ENCODE measurements at places on chromosomes 2 and 18. TPM values are rescaled to one million over a fixed set of nuclear protein-coding genes. Genes with fewer than 3 reads are reported as not detected.

DNA sequence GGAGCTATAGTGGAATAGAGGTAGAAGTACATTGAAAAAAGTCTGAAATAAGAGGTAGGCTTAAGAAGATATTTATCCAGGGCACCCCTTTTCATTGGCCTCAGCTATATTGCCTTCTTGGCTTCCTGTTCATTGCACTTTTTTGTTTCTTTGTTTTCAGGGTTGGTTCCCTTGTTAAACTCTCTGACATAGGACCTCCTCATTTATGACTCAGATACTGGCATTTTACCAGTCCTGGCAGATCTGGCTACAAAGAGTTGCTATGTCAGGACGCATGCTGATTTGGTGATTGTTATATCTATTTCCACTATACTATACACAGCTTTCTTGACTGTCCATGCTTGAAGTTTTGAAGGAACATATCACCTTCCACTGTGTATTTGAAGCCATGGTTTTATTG, 60.0 kb downstream of the GCA start:
- DNase-seq, result no peak

GRCh38 chr18:35458677-35459441, 38.9 kb downstream of the INO80C start:
- no peak for DNase-seq

GRCh38 chr18:48428475-48429177, 19.4 kb upstream of the ZBTB7C start:
- DNase-seq, result no peak

DNA sequence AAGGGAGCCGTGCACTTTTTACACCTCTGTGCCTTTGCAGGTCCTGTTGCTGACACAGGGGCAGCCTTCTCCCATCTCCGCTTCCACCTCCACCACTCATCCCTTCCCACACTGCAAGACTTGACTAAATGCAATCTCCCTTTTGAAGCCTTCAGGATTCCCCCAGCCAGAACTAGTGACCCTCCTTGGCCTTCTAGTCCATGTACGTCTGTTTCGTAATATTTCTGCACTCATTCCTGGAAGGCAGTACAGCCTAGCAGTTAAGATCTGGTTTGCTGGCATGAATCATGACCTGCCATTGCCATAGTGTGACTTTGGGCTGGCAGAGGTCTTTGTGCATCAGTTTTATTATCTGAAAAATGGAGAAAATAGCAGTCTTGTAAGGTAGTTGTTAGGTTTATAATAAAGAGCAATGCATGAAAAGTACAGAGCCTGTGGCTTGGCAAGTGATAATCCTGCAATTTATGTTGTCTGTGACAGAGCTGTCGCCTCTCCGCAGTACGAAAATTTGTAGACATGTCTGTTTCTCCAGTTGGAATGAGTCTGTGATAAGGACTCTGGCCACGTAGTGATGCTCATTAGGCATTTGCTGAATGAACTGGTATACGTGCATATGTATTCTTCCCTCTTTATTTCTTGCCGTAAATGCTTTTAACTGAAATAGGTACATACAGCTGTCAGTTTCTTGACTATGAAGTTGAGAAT, 36.7 kb downstream of the NCK2 start:
- no peak for DNase-seq

MYO5B gene
- total RNA-seq, result 9.8 TPM

DNA sequence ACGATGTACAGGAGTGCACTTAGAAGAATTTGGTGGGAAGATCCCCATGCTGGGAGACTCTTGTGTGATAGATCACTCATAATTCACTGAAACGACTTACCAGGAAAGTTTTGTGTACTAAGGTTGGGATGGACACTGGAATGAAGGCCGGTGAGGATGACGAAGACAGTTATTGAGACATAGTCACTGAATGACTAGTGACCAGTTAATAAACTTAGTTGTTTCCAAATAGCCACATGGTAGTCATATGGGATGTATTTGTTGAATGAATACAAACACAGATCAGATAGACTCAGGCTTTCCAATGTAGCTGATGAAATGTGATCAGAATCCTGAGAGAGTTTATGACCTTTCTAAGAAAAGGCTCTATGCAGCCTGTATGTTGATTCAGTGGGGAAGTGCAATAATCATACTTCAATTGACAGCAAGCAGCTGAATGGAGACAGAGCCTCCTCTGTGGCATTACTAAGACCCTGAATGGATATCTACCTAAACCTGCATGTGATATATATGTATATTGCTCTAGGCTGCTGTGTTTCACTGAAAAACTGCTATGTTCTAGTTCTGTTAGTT, 20.4 kb downstream of the GDF7 start:
- no peak for DNase-seq

DNA sequence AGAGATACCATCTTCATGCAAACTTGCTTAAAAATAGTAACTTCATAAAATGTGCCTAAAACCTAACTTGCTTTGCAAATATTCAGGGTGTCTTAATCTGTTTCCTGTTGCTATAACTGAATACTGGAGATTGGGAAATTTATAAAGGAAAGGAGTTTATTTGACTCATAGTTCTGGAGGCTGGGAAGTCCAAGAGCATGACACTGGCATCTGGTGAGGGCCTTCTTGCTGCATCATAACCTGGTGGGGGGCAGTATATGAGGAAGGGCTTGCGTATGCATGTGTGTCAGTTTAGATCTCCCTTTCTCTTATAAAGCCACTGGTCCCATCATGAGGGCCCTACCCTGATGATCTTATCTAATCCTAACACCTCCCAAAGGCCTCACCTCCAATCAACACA, 166.5 kb downstream of the LPIN1 start:
- DNase-seq, result no peak

GRCh38 chr2:75336451-75336850, 137.1 kb upstream of the TACR1 start:
- no peak for DNase-seq

RAB17 gene
- total RNA-seq, result 0.41 TPM

ZSWIM2 gene
- total RNA-seq, result 0.41 TPM

DNA sequence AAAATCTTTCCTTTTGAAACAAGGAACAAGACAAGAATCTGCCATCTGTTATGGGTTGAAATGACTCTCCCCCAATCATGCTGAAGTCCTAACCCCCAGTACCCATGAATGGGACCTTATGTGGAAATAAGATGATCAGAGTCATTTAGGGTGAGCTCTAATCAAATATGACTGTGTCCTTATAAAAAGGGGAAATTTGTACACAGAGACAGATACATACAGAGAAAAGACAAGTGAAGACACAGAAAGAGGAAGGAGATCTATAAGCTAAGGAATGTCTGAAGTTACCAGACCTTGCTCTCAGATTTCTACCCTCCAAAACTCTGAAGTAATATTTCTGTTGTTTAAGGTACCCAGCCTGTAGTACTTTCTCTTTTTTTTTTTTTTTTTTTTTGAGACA, 15.7 kb downstream of the TGFBRAP1 start:
- DNase-seq, result no peak

NMUR1 gene
- 0.41 TPM for total RNA-seq

CPO gene
- not detected for total RNA-seq

DNA sequence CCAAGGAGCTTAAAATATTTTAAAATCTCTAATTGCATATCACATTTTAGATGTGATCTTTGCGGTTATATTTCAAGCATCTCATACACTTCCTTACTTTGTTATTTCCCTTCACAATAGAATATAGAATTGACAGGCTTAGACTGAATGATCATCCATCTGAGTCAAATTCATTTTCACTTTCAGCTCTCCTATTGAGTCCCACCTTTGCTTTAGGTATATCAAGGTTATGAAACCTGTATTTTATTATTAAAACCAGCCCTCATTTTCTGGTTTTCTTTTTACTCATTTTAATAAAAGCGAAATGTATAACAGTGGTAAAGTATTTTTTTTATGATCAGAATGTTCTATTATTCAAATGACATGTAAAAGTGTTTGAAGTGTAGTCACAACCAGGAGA, 162.9 kb upstream of the KYNU start:
- DNase-seq, result no peak

ANKRD30B gene
- 3.3 TPM for total RNA-seq

DNA sequence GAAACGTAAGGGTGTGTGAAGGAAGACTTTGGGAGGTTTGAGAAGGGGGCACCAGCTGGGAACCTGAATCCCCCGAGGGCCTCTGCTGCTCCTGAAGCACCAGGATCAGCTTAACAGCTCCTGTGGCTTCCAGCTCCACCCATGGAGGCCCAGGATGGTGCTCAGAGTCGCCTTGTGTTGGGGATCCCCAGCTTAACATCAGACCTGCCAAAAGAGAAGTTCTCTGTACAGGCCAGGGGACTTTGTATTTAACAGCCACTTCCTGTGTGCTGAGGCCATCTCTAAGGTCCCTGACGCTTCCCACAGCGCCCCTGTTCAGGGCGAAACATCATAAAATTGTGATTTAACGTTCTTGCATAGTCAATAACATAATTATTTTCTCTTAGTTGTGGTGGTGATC, 77.5 kb downstream of the NCK2 start:
- DNase-seq, result no peak
